Transverse colon (tissue), 4 donors: ENCODE measurements at places on chromosomes 3 and 15.

- no peak for DNase-seq
Observed at GRCh38 chr3:32797776-32798175, 20.0 kb upstream of the TRIM71 start.

GRCh38 chr3:127461286-127461910, 129.1 kb downstream of the TPRA1 start:
- no peak for DNase-seq

- DNase-seq, result no peak
Observed at GRCh38 chr15:89309993-89310392, 24.6 kb downstream of the POLG start.

GRCh38 chr3:65581313-65581712, 457.4 kb downstream of the MAGI1 start:
- DNase-seq, result no peak

GRCh38 chr15:30956216-30957124, 35.0 kb downstream of the MTMR10 start:
- no peak for DNase-seq

DNA sequence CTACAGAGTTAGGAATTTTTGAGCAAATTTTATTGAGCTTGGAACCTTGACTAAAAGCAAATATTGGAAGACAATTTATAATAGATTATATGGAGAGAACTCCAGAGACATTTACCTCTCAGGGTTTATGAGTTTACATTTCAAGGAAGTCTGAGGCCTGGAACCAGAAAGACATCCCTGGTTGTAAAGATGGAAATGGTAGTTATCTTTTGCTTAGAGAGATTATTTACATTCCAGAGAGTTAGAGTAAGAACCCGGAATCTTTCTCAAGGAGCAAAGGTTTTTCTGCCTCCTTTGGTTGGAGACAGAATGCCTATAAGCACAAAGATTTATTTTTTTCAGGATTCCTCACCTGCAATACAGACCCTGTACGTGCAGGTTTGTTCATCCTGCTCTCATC, 458.1 kb downstream of the TBL1XR1 start:
- DNase-seq, result no peak
